ENCODE measurements at places on chromosomes 6 and 20. TPM values are rescaled to one million over a fixed set of nuclear protein-coding genes. Genes with fewer than 3 reads are reported as not detected.

The CALHM4 gene
- not detected for total RNA-seq

The THBD gene
- total RNA-seq, result 110 TPM

The SLC17A1 gene
- not detected for total RNA-seq

The SAMD10 gene
- total RNA-seq, result not detected

The SDHAF4 gene
- 5.0 TPM for total RNA-seq

The CCR6 gene
- not detected for total RNA-seq

The SLC22A1 gene
- 2.4 TPM for total RNA-seq

The HCK gene
- 0.06 TPM for total RNA-seq

The FOXQ1 gene
- 5.8 TPM for total RNA-seq

The PRSS35 gene
- total RNA-seq, result 0.09 TPM

The TMEM244 gene
- total RNA-seq, result not detected

The SEL1L2 gene
- not detected for total RNA-seq

The DYNLT2 gene
- total RNA-seq, result 0.59 TPM

The COL11A2 gene
- total RNA-seq, result 0.51 TPM

The LY6G6F gene
- total RNA-seq, result not detected

The ARG1 gene
- total RNA-seq, result not detected

The PHIP gene
- 3.1 TPM for total RNA-seq

The RUNX2 gene
- 1.9 TPM for total RNA-seq

The SLC12A5 gene
- 13.8 TPM for total RNA-seq

The BPIFB2 gene
- not detected for total RNA-seq

The ACAT2 gene
- 25.4 TPM for total RNA-seq

The BEND3 gene
- 4.1 TPM for total RNA-seq

The KCTD20 gene
- 16.9 TPM for total RNA-seq

The BTN1A1 gene
- not detected for total RNA-seq

The CENPW gene
- total RNA-seq, result 37.7 TPM

The RBM24 gene
- total RNA-seq, result 9.3 TPM

The HTR1B gene
- 0.32 TPM for total RNA-seq

The KCNK17 gene
- total RNA-seq, result not detected

The DZANK1 gene
- 2.0 TPM for total RNA-seq

The VWA7 gene
- total RNA-seq, result 1.7 TPM

The TRIM15 gene
- total RNA-seq, result not detected

The SLC22A2 gene
- 0.06 TPM for total RNA-seq

The CPNE5 gene
- total RNA-seq, result 0.10 TPM

The MUCL3 gene
- 0.15 TPM for total RNA-seq

The PNLDC1 gene
- total RNA-seq, result 0.05 TPM

The NELFE gene
- 99.5 TPM for total RNA-seq

The SLC17A9 gene
- 0.08 TPM for total RNA-seq

The NSFL1C gene
- 144 TPM for total RNA-seq

The TGM3 gene
- total RNA-seq, result 0.12 TPM

The IRF4 gene
- 0.24 TPM for total RNA-seq

The PACRG gene
- 0.32 TPM for total RNA-seq

The DOK5 gene
- not detected for total RNA-seq

The CDH26 gene
- 0.13 TPM for total RNA-seq

The TNNC2 gene
- 0.12 TPM for total RNA-seq

The ZNF318 gene
- 4.7 TPM for total RNA-seq

The SUMO4 gene
- not detected for total RNA-seq

The ZC2HC1B gene
- total RNA-seq, result not detected

The NEURL2 gene
- 0.97 TPM for total RNA-seq

The KCNG1 gene
- total RNA-seq, result 52.5 TPM

The HLA-DRB5 gene
- total RNA-seq, result not detected

The LAMA2 gene
- 0.48 TPM for total RNA-seq

The PPP1R14C gene
- 3.7 TPM for total RNA-seq
